Activated effector memory CD4-positive, alpha-beta T cell treated with anti-CD3 and anti-CD28 coated beads, Interleukin-2, amount 50 U/mL, for 16 hours (primary cell): ENCODE measurements at places on chromosomes 3 and 15.

GRCh38 chr3:119145500-119146167 is at the start of gene TEX55:
TSS of gene TEX55 (plus strand) at chr3:119146165. CDS start at chr3:119146190, 25 bp downstream.
- no peak for DNase-seq

- DNase-seq, result peak; percentile 27
These were observed 46.1 kb upstream of the FGD5 start for GRCh38 chr3:14772533-14773138.

GRCh38 chr3:126621171-126621570 is 33.8 kb downstream of the TXNRD3 start:
- DNase-seq, result no peak

DNA sequence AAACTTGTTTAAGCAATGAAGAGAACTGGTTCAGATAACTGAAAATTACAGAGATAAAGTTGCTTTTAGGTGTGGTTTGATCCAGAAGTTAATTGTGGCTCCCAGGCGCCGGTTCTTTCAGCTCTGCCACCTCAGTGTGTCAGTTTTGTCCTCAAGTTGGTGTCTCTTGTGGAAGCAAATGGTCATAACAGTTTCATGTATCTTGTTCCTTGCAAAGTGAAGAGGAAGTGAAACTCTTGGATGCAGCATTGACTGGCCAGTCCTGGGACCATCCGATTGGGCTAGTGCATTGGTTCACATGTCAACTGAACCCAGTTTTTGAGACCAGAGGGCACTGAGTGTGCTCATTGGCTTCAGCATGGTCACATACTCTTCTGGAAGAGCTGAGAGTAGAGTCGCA is 181.4 kb upstream of the GRM7 start:
- DNase-seq, result no peak

GRCh38 chr3:49602877-49603411 is 48.7 kb downstream of the BSN start:
- peak; percentile 87 for DNase-seq
